NCI-H1105 (cell line): ENCODE measurements at places on chromosomes 5 and 9.

- DNase-seq: no peak
Observed at GRCh38 chr5:119366540-119366881, 10.7 kb downstream of the TNFAIP8 start.

DNA sequence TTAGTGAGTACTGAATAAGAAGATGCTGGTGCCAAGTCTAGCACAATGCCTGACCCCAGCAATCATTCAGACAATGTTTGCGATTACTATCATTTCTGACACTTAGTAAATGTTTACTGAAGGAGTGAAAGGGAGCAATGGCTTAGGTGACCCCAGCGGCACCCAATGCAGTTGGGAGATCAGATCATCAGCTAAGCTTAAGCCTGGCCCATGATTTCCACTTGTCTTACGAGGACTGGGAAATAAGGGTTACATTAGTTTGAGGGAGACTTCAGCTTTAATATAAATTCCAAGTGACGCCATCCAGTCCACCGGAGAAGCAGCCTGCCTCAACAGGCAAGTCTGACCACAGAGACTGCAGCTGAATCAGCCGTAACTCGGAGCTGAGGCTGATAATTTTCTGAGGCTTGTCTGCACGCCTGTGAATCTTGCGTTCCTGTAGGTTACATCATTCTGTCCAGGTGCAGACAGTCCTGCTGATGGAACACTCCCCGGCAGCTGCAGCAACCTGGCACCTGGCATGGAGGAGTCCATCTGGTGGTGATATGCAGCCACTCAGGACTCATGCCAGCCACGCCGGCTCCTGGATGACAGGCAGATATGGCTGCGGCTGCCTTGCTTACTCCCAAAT is 34.9 kb upstream of the FGF1 start:
- peak; percentile 73 for DNase-seq

GRCh38 chr9:128253140-128253990 is 22.4 kb downstream of the GOLGA2 start:
- DNase-seq: no peak

DNA sequence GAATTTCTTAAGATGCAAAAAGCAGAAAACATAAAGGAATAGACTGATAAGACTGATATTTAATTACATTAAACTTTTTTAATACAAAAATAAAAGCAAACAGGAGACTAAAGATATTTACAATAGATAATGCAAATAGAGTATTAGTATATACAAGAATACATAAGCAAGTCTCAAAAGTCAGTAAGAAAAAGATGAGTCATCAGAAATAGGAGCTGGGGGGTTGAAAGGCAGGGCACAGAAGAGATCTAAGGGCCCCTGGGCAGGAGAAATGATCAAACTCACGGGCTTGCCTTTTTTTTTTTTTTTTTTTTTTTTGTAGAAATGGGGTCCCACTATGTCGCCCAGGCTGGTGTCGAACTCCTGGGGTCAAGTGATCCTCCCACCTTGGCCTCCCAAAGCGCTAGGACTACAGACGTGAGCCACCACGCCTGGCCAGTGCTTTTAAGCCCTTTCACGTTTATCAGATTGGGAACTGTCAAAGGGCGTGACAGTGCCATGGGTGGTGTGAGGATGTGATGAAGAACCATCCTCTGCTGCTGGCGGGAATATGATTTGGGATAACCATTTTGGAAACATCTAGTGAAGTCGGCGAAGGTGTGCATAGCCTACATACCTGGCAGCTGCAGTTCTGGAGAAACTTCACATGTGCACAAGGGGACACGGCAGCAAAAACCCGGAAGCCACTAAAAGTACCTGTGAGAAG is 126.1 kb downstream of the CACNA1B start:
- DNase-seq: no peak

- no peak for DNase-seq
Observed at GRCh38 chr5:111070272-111071134, 1.0 kb upstream of the TSLP start.

- no peak for DNase-seq
Observed at GRCh38 chr5:146112476-146112875, 7.1 kb upstream of the PLAC8L1 start.

DNA sequence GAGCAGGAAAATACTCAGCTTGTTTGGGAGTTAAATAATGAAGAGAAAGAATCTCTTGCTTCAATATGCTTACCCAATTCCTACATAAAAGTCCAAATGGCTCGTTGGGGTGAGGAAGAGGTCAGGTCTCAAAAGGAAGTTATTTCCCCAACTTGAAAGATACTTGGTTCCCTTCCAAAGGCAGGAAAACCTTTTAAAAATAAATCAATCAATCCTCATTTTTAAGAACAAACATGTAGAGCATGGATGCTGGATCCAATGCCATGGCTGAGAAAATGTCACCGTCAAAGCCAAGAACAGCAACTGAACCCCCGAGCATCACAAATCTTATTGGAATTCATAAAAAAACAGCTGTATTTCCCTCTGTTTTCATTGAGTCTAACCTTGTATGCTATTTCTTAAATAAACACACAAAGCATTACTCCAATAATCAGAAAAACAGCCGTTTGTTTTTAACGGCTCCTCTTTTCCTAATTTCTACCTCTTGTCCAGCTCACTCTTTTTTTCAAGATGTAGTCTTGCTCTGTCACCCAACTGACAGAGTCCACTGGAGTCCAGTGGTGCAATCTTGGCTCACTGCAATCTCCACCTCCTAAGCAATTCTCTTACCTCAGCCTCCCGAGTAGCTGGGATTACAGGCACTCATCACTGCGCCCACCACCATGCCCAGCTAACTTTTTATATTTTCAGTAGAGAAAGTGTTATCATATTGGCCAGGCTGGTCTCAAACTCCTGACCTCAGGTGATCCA is 140.7 kb downstream of the GNA14 start:
- no peak for DNase-seq

- DNase-seq: no peak
Observed at GRCh38 chr9:14466429-14466818, 152.5 kb upstream of the NFIB start.

- no peak for DNase-seq
Observed at GRCh38 chr9:131727795-131728545, 11.9 kb downstream of the RAPGEF1 start.
